ENCODE measurements at places on chromosomes 4 and X.
A peak's percentile ranks its signal among the peaks of the same experiment; 100 is the strongest.

GRCh38 chr4:48906206-48907173 lies at the start of gene OCIAD2:
TSS of gene OCIAD2 (minus strand) at chr4:48906774. CDS start at chr4:48904549, 2,225 bp downstream.
- DNase-seq = peak; percentile 93

DNA sequence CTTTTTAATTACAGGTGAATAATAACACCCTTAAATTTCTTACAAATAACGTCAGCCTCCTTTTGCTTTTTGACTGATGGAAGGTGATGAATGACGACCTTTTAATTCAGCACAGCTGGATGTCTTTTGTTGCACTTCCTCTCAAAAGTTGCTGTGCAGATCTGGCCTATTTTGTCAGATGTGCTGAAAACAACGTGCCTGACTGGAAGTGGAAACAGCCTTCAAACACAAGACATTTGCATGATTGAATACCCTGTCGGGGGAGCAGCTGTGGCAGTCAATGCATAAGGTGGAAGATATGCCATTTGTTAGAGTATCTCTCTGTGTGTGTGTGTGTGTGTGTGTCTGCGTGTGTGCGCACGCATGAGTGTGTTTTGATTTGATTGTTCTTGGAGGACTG lies 579.7 kb downstream of the SPRY1 start:
- peak; percentile 47 for DNase-seq

DNA sequence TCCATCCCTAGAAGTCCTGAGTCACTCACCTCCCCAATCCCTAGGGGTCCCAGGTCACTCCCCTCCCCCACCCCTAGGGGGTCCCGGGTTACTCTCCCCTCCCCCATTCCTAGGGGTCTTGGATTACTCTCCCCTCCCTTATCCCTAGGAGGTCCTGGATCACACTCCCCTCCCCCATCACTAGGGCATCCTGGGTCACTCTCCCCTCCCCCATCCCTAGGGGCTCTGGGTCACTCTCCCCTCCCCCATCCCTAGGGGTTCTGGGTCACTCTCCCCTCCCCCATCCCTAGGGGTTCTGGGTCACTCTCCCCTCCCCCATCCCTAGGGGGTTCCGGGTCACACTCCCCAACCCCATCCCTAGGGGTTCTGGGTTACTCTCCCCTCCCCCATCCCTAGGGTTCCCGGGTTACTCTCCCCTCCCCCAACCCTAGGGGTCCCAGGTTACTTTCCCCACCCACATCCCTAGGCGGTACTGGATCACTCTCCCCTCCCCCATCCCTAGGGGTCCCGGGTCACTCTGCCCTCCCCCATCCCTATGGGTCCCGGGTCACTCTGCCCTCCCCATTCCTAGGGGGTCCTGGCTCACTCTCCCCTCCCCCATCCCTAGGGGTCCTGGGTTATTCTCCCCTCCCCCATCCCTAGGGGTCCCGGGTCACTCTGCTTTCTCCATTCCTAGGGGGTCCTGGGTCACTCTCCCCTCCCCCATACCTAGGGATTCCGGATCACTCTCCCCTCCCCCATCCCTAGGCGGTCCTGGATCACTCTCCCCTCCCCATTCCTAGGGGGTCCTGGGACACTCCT lies 2.1 kb downstream of the ASMTL start:
- no peak for DNase-seq

- no peak for DNase-seq
These were observed 63.9 kb downstream of the CPEB2 start for GRCh38 chr4:15066140-15066539.

- no peak for DNase-seq
These were observed 10.8 kb downstream of the CETN2 start for GRCh38 chrX:152819732-152820131.

DNA sequence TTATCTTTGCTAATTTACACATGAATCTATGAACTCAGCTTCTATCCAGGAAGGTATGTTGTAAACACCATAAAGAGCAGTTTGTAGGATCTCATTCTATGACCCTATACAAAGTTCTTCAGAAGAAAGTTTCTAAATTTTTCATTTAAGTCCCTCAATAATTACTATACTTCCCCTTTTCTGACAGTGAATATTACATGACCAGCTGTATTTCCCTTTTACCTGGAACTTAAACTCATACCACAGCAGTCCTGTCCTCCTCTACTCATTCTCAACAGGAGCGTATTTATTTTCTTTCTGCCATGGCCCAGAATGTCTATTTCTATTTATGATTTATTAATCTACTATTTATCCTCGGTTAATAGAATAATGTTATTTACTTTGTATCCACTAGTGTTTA lies 15.8 kb downstream of the RASGEF1B start:
- DNase-seq = no peak

- peak; percentile 23 for DNase-seq
These were observed 43.1 kb upstream of the LSM6 start for GRCh38 chr4:146132445-146132844.

DNA sequence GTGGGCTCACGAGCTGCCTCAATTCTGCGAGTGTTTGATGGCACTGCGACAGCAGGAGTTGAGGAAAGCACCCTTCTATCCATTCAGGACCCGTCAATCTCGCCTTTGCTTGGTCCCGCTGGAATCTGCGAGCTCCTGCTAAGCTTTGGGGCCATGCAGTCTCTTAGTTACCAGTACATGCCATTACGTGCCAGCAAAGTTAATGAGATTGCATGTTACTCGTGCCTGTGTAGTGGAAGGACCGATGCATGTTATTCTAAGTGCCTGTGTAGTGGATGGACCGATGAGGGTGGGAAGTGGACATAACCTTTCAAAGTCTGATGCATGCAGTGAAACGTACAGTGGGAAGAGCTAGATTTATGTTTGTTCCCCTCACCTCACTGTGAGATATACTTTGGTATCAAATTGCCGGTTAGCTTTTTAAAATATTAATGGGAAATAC lies 569 bp downstream of the RPS3A start:
- no peak for DNase-seq

- DNase-seq = no peak
These were observed 284.8 kb upstream of the TENM3 start for GRCh38 chr4:181958446-181958845.

DNA sequence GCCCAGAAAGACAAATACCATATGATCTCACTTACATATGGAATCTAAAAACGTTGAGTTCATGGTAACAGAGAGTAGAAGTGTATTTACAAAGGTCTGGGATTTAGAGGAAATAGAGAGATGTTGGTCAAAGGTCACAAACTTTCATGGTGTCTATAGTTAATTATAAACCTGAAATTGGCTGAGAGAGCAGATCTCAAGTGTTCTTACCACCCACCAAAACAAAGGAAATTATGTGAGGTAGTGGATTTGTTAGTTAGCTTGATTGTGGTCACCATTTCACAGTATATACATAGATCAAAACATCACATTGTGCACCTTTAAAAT lies 186.8 kb downstream of the NWD2 start:
- peak; percentile 74 for DNase-seq

DNA sequence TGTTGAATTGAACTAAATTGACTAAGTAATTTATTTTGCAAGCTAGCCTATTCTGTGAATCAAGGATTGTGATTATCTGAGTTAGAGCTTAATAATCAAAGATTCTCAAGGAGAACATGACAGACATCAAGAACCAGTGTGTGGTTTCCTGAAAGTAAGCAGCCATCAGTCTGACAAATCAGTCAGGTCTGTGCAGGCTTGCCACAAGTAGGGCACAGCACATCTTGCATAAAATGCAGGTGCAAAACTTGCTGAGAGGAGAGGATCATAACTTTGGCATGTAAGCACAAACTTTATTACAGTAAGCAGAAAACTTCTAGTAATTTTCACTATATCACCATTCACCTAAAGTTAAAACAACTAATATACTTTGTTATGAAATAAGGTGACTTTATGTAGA lies 22.5 kb downstream of the FAM241A start:
- peak; percentile 77 for DNase-seq

DNA sequence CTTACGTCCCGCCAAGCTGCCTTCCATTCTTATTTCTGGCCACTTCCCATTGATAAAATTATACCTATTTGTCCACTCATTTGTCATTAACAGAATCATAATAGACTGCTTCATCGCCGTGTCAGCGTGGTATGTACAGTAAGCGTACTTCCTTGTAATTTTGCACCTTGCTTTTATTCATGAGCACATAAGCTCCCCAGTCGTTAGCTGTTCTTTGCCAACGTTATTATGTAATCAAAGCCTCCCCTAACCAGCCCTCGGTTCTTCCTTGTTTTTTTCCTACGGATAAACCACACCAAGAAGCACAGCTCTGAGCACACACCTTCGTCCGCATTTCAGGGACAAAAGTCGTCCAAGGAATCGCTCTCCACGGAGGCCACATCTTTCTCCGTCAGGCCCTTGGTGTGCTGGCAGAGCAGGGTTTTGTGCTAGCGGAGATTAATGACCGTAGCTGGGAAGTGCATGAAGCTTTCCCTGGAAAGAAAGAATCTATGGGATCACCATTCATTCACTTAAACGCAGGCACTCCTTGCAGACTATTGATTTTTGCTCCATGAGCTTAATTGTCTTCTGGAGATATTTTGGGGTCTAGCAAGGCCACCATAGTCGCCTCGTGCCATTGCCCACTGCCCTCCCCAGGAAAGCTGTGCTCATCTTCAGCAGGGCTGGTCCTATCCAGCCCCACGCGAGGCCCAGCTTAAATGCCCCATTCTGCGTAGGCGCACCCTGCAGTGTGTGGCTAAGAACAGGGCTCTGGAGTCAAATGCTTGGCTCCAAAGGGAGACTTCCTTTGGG lies 200.9 kb upstream of the PSAPL1 start:
- no peak for DNase-seq

- no peak for DNase-seq
These were observed 330.5 kb upstream of the SPANXN1 start for GRCh38 chrX:144916785-144917184.

DNA sequence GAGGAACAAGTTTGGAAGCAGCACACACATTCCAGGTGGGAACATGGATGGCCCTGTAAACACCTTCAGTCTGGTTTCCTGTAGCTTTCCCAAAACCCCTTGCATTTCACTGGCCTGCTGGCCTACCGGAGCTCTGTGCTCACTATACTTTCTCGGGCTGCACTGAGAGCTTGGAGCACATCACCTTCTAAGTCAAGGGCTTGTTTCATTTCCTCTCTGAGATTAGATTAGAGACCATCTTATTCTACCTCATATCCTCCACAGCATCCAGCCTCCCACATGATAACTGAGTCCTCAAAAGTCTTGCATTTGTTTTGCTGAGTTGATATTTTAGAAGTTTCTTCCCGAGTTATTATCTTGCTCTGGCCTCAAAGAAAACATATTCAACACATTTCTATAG lies 147.7 kb downstream of the RASL11B start:
- DNase-seq = no peak

DNA sequence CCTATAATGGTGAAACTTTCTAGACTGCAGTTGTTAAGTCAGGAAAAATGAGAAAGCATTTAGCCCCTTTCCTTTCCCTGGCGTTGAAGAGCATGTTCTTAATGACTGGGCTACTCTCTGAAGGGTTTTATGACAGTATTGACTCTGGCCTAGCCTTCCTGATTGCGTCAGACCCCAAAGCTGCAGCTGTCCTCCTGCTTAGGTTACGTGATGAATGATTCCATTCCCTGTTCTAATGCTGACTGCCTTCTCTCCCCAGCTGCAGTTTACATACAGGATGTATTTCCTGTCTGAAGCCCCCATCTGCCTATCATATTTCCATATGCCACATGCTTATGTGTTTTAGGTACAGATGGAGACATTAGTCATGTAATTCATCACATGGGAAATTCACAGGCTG lies 105.8 kb upstream of the EGFL6 start:
- DNase-seq = no peak

- DNase-seq = no peak
These were observed 935.7 kb downstream of the RAPGEF2 start for GRCh38 chr4:160038615-160039014.

- peak; percentile 79 for DNase-seq
These were observed 6.1 kb upstream of the SH3D19 start for GRCh38 chr4:151331276-151332042.

GRCh38 chrX:20388594-20388993 lies 121.9 kb upstream of the RPS6KA3 start:
- DNase-seq = no peak

DNA sequence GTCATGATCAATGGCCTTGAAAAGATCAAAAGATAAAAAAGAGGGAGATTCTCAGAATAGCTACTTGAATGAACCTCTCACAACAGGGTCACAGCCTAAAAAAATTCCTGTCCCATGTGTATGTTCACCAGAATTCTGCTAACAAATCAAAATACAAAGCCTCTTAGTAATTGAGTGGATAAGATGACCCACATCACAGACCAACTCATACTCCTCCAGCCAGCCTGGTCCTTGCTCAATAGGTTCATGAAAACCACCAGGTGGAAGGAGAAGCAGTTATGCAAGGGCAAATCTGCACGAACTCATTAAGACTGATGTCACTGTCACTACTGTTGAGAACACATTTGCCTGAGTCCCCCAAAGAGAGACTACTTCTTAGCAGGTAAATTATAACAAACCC lies 21.5 kb downstream of the WDFY3 start:
- no peak for DNase-seq

- DNase-seq = no peak
These were observed 188.0 kb upstream of the S100G start for GRCh38 chrX:16461968-16462367.

DNA sequence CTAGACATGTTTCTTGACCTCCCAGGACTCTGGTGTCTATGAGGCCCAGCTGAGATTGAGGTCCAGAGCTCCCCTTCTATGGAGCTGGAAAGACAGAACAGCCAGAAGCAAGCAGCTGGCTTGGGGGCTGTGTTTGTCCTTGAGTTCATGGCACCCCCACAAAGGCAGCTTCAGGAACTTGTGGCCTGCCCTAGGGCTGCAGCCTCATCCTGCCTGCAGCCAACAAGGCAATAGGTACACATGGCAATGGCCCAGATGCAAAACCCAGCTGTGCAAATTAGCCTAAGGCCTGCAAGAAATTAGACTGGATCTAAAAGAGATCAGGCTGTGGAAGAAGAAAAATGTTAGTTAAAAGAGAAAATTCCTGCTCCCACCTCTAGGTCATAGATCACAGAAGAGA lies 131.7 kb upstream of the NALF2 start:
- DNase-seq = no peak

GRCh38 chrX:38864165-38864564 lies 62.9 kb downstream of the MID1IP1 start:
- no peak for DNase-seq

DNA sequence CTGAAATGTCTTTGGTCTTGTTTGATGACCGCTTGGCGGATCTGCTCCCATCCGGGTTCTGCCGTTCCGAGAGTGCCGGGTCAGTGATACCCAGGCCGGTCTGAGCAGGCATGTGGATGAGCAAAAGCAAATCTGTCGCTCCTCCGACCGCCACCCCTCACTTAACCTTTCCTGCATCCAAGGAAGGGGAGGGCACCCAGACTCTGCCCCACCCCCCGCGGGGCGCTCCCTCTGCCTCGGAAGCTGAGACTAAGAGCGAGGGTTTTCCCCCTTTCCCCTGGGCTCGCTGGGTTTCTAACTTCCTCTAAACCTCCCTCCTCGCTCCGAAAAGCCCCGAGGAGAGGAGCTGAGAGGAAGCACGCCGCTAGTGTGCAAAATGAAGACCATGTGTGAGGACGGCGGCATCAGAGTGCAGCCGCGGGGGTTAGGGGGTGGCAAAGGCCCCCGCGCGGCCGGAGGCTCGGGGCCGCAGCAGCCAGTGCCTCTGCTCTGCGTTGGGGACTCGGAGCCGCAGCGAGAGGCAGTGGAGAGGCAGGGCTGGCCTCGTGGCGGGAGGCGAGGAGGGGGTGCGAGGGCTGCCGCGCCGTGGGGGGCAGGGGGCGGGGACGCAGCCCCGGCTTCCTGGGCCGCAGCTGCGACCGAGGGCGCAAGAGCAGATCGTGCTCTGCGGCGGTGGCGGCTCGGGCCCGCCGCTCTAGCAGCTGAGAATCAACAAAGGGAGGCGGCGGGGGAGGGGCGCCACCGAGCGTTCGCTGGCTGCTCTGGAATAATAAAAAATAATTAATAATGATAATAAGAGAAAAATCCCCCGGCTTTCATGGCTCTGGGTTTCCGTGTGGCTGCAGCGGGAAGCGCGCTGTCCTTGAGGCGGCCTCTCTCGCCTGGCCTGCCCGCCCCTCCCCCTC lies 55.8 kb upstream of the BCOR start:
- DNase-seq = peak; percentile 59
